Lung microvascular endothelial cell (primary cell): ENCODE measurements at places on chromosomes 5 and 9. TPM values are rescaled to one million over a fixed set of nuclear protein-coding genes. Genes with fewer than 3 reads are reported as not detected.

DNA sequence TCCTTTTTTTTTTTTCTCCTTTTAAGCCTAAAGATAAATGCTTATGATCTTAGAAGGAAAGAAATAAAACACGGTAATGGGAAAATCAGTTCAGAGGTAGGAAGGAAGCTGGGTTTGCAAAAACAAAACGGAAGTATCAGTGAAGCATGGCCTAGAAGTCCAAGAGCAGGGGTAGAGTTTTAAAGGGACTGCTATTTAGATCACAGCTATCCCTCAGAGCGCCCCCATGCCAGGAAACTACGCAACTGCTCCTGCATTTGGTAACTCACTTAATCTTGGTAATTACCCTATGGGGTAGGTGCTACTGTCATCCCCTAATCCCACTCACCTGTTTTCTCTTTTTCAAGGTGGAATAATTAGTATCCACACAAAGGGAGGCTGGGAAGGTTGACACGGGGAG, 16.0 kb downstream of the TLE1 start:
- DNase-seq: no peak

- peak; percentile 82 for DNase-seq
These were observed 136.3 kb upstream of the RASEF start for GRCh38 chr9:83199240-83199639.

DNA sequence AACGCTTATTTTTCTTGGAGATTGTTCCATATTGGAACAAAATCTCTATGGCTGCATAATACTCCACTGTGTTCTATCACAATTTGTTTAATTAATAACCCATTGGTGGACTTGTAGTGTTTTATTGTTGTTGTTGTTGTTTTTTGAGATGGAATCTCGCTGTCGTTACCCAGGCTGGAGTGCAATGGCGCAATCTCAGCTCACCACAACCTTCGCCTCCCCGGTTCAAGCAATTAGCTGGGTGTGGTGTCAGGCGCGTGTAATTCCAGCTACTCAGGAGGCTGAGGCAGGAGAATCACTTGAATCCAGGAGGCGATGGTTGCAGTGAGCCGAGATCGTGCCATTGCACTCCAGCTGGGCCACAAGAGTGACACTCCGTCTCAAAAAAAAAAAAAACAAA, 38.7 kb downstream of the SPRY4 start:
- no peak for DNase-seq

The WNK2 gene
- not detected in 2 replicates for total RNA-seq

GRCh38 chr5:61788548-61788947, 456.5 kb downstream of the ZSWIM6 start:
- DNase-seq: no peak
